ENCODE measurements at places on chromosomes 11 and 22. TPM values are rescaled to one million over a fixed set of nuclear protein-coding genes. Genes with fewer than 3 reads are reported as not detected.

- no peaks in the 10 kb centered on the region for H3K36me3 ChIP-seq
- no peak for DNase-seq
- peaks cover 19% of the 10 kb centered on the region for H3K4me1 ChIP-seq
- no peak overlapping the region for H3K27ac ChIP-seq
- no peaks in the 10 kb centered on the region for H3K27me3 ChIP-seq
- H3K4me3 ChIP-seq, result no peak overlapping the region
Observed at GRCh38 chr11:44574610-44575287, 9.3 kb downstream of the CD82 start.

DNA sequence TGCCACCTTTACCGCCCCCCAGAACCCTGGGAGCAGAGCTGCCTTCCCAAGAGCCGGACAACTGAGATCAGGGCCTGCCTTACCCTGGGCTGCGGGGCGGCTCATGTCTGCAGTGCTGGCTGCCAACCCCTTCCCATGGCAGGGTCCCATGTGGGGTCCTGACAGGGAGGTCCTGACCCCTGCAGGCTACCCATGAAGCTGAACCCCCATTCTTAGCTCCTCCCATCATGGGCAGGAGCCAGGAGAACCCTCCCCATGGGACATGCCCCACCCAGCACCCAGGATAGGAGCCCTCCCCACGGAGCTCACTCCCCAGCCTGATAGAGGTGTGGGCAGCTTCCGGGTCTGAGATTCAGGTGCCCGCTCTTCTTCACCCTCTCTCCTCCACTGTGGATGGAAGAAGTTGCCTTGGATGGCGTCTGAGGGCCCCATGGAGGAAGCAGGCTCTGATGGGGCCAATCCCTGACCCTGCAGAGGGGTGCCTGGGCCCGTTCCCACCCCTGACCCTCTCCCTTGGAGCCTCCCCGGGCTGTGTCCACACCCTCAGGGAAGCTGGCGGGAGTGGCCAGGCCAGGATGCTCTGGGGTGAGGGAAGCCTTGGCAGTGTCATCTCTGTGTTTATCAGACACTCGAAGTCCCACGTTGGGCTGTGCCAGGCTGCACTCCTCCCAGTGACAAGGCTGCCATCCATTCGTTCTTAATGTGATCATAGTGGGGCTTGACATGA, 1508.2 kb downstream of the BRD1 start:
- no peak overlapping the region for H3K4me3 ChIP-seq
- no peak overlapping the region for H3K27ac ChIP-seq
- no peak for DNase-seq
- no peaks in the 10 kb centered on the region for H3K27me3 ChIP-seq

DNA sequence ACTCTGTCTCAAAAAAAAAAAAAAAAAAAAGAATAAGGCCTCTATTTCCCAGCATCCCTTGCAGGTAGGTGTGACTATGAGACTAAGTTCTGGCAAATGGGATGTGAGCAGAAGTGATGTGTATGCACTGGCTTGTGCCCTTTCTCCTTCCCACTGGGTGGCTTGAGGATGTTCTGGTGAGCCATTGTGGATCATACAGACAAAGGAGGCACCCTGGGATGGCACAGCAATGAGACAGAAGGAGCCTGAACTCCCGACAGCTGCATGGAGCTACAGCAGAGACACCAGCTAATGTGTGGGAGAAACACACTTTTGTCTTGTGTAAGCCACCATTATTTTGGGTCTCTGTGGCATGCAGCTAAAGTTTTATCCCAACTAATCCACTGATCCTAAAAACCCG, 10.6 kb upstream of the SORL1 start:
- H3K36me3 ChIP-seq, result no peaks in the 10 kb centered on the region
- H3K4me3 ChIP-seq, result no peak overlapping the region
- H3K27ac ChIP-seq, result no peak overlapping the region
- H3K4me1 ChIP-seq, result peaks cover 27% of the 10 kb centered on the region
- no peaks in the 10 kb centered on the region for H3K27me3 ChIP-seq
- DNase-seq, result no peak

- H3K36me3 ChIP-seq, result no peaks in the 10 kb centered on the region
- no peak overlapping the region for H3K27ac ChIP-seq
- no peaks in the 10 kb centered on the region for H3K4me1 ChIP-seq
- H3K4me3 ChIP-seq, result no peak overlapping the region
Observed at GRCh38 chr11:33384220-33384619, 127.0 kb downstream of the HIPK3 start.

- H3K4me3 ChIP-seq, result no peak overlapping the region
- H3K27me3 ChIP-seq, result no peaks in the 10 kb centered on the region
- no peaks in the 10 kb centered on the region for H3K4me1 ChIP-seq
- no peak overlapping the region for H3K27ac ChIP-seq
- no peak for DNase-seq
Observed at GRCh38 chr11:109197656-109198055, 224.3 kb upstream of the C11orf87 start.

DNA sequence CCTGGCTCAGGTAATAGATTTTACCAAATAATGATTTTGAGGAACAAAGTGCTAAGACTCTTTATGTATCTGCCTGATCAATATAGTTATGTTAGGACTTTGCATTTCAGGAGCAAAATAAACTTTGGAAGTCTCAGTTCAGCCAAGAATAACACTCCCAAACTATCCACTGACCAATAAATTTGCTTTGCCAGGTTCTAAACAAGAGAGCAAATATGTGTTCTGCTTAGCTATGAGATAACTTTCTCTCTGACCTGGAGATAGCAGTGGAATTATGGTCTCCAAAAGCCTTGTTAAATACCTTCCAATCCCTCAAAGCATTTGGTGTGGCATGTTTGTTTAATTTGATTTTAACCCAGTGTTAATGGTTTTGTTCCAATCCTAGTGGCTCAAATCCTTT, 1541.1 kb downstream of the FAM181B start:
- H3K27ac ChIP-seq, result no peak overlapping the region
- no peak for DNase-seq
- H3K27me3 ChIP-seq, result no peaks in the 10 kb centered on the region
- no peak overlapping the region for H3K4me3 ChIP-seq
- no peaks in the 10 kb centered on the region for H3K4me1 ChIP-seq

GRCh38 chr11:129974237-129974636, 28.4 kb downstream of the PRDM10 start:
- peak overlapping the region; percentile 8 for H3K27ac ChIP-seq
- H3K4me3 ChIP-seq, result no peak overlapping the region
- no peaks in the 10 kb centered on the region for H3K36me3 ChIP-seq
- H3K27me3 ChIP-seq, result no peaks in the 10 kb centered on the region

GRCh38 chr11:86524620-86525352, 147.6 kb downstream of the ME3 start:
- H3K4me3 ChIP-seq, result no peak overlapping the region
- DNase-seq, result no peak
- peaks cover under 1% of the 10 kb centered on the region for H3K4me1 ChIP-seq
- H3K27ac ChIP-seq, result peak overlapping the region; percentile 66
- H3K36me3 ChIP-seq, result no peaks in the 10 kb centered on the region

DNA sequence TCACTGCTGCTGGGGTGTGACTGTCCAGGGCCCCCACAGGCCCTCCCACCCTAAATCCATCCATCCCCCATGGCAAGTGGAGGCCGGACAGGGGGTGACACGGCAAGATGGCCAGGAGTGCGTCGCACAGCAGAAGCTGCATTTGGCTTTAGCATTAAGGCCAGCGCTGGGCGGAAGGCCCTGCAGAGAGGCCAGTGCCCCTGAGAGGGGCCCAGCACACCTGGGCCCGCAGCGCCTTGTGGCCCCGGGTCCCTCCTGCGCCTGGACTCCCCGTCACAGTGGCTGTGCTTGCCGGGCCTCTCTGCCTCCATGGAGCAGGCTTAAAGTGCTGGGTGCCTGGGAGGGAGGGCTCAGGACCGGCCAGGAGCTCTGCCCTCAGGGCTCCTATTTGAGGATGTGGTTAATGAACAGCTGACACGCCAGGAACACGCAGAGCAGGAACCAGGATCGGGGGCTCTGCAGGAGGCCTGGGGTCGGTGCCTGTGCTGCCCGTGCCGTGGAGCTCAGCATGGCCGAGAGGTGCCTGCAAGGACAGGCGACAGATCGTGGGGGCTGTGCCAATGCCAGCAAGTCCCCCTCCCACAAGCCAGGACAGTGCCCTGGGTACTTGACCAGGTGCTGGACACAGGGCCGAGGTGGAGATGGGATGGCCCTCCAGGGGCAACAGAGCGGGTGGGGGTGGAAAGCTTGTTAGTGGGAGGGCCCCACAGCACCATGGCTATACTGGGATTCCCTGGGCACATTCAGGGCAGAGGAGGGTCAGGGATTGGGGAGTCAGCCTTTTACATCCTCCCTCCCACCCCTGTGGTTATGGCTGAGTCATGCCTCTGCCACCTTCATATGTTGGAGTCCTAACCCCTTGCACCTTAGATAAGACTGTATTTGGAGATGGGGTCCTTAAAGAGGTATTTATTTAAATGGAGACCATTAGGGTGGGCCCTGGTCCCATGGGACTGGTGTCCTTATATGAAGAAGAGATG, 30.9 kb upstream of the CARS1 start:
- no peak overlapping the region for H3K27ac ChIP-seq
- no peak overlapping the region for H3K4me3 ChIP-seq
- no peaks in the 10 kb centered on the region for H3K36me3 ChIP-seq
- no peaks in the 10 kb centered on the region for H3K27me3 ChIP-seq
- peaks cover 10% of the 10 kb centered on the region for H3K4me1 ChIP-seq
- no peak for DNase-seq

GRCh38 chr22:49999063-49999945, 13.3 kb downstream of the IL17REL start:
- no peak overlapping the region for H3K27ac ChIP-seq
- peak; percentile 32 for DNase-seq
- H3K4me3 ChIP-seq, result peak overlapping the region; percentile 32
- peaks cover 11% of the 10 kb centered on the region for H3K27me3 ChIP-seq

- DNase-seq, result no peak
- H3K27me3 ChIP-seq, result no peaks in the 10 kb centered on the region
- no peak overlapping the region for H3K27ac ChIP-seq
- H3K4me3 ChIP-seq, result no peak overlapping the region
- no peaks in the 10 kb centered on the region for H3K4me1 ChIP-seq
Observed at GRCh38 chr11:41483956-41484355, 24.5 kb upstream of the LRRC4C start.

GRCh38 chr11:113373306-113373705, 14.3 kb upstream of the ANKK1 start:
- H3K4me1 ChIP-seq, result no peaks in the 10 kb centered on the region
- no peak for DNase-seq
- H3K27ac ChIP-seq, result no peak overlapping the region
- H3K27me3 ChIP-seq, result no peaks in the 10 kb centered on the region
- H3K4me3 ChIP-seq, result no peak overlapping the region
- peaks cover 12% of the 10 kb centered on the region for H3K36me3 ChIP-seq

DNA sequence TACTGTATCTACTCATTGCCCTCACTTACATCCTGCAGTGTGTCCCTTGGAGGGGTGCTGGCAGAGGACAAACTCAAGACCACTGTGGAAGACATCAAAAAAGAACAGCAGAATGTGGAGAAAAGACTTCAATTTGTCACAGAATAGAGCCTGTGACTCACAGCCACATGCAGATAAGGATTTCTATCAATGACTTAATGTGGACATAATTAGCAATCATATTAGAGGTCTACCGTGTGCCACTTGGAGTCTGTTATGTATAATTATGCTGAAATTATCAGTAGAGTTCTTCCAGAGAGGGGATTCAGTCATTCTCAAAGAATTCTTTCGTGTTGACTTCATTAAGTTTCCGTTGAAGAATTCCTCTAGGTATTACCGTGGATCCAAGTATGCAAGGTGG, 473.5 kb downstream of the MIAT start:
- no peak overlapping the region for H3K27ac ChIP-seq
- H3K4me1 ChIP-seq, result no peaks in the 10 kb centered on the region
- no peak for DNase-seq
- H3K36me3 ChIP-seq, result no peaks in the 10 kb centered on the region

DNA sequence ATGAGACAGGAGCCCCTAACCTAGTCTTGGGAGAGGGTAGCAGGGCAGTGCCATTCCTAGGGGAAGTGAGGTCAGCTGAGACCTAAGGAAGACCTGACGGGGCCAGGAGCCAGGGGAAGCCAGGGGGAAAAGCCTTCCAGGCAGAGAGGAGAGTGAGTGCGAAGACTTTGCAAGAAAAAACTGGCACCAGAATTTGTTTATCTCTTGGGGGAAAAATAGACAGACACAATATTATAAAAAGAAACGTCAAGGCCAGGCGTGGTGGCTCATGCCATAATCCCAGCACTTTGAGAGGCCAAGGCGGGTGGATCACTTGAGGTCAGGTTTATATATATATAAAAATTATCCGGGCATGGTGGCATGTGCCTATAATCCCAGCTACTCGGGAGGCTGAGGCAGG, 26.9 kb upstream of the TESMIN start:
- H3K36me3 ChIP-seq, result peaks cover 100% of the 10 kb centered on the region
- H3K27ac ChIP-seq, result no peak overlapping the region
- no peaks in the 10 kb centered on the region for H3K4me1 ChIP-seq
- no peak overlapping the region for H3K4me3 ChIP-seq

DNA sequence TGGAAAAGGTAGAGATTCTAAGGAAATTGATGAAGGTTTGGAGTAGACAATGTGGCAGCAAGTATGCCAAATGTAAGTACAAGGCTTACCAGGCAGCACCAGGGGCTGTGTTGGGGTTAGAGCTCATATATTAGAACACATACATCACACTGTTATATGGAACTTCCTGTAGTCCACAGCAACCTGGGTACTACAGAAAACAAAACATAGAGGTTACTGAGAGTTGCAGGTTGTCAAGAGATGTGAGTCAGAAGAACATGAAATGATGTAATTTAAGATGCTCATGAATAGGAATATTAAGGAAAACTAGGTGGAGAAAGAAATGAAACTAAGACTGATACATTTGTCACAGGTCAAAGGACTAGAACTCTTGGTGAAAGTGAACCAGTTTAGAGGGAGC, 22.0 kb downstream of the FAT3 start:
- H3K27me3 ChIP-seq, result no peaks in the 10 kb centered on the region
- no peak for DNase-seq
- no peaks in the 10 kb centered on the region for H3K4me1 ChIP-seq
- no peak overlapping the region for H3K4me3 ChIP-seq
- no peaks in the 10 kb centered on the region for H3K36me3 ChIP-seq

DNA sequence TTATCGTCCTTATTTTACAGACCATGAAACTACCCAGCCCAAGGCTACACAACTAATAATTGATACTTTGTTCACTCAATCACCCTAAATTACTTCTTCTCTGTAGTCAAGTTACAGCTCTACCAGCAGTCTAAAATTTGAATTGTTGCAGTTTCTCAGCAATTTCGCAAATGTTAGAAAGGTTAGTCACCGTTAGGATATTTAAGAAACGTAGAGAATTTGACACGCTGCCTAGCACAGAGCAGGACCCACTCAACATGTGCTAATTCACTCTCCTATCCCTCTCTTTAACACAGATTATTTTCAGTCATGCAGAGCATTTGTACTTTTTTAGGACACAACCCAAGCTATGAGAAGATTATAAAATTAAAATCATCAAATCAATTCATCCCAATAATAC, 771.1 kb upstream of the LUZP2 start:
- no peak overlapping the region for H3K4me3 ChIP-seq
- DNase-seq, result no peak
- H3K36me3 ChIP-seq, result no peaks in the 10 kb centered on the region
- no peaks in the 10 kb centered on the region for H3K4me1 ChIP-seq
- H3K27ac ChIP-seq, result no peak overlapping the region

GRCh38 chr11:119423509-119424254, 710 bp upstream of the THY1 start:
- DNase-seq, result no peak
- no peaks in the 10 kb centered on the region for H3K36me3 ChIP-seq
- H3K4me3 ChIP-seq, result peak overlapping the region; percentile 34
- peaks cover 19% of the 10 kb centered on the region for H3K4me1 ChIP-seq
- H3K27ac ChIP-seq, result no peak overlapping the region

ACTN3 gene
- total RNA-seq, result 0.16 TPM

DRAP1 gene
- total RNA-seq, result 61.0 TPM

OR8G5 gene
- not detected for total RNA-seq

OR8D4 gene
- total RNA-seq, result not detected

DENND6B gene
- 8.2 TPM for total RNA-seq

MYEOV gene
- total RNA-seq, result 0.85 TPM

OR56A1 gene
- 0.03 TPM for total RNA-seq

RAG2 gene
- total RNA-seq, result not detected

BARX2 gene
- total RNA-seq, result 0.24 TPM

ACR gene
- 1.4 TPM for total RNA-seq

KDM4E gene
- not detected for total RNA-seq
